Chondrocyte (in vitro differentiated cells): ENCODE measurements at places on chromosomes 16 and 17. TPM values are rescaled to one million over a fixed set of nuclear protein-coding genes. Genes with fewer than 3 reads are reported as not detected.

Gene RPL38
- total RNA-seq: 539 to 625 TPM (median 549 TPM) in 3 replicates

Gene EME1
- 1.9 to 6.8 TPM (median 2.5 TPM) in 3 replicates for total RNA-seq

Gene MFAP4
- 307 to 312 TPM (median 310 TPM) in 3 replicates for total RNA-seq

DNA sequence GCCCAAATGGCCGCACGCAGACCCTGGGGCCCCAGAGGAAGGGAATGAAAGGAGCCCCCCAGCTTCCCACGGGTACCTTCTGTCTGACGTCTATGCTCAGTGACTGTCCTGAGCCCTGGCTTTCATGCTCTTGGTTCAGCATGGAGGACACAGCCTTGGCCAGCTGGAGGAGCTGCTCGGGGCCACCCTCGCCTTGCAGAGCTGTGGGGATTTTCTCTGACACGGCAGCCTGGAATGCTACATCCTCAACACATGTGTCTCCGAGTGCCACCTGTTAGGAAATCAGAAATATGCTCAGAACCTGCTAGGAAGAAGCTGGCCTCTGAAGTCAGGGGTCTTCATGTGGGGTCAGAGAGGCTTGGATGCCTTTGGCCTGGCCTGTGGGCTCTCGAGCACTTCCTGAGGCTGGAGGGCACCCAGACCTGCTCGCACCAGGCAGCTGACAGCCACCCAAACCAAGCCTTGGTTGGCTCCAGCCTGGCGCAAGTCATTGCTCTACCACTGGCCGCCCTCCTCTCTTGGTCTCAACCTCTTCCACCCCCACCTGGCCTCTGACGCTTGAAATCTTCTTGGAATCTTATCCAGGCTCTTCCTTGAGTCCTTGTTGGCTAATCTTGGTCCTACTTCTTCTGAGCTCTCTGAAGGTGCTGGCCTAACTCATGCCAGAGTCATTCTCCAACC is 63.7 kb upstream of the BCO1 start:
- no peak for DNase-seq

- DNase-seq: no peak
Observed at GRCh38 chr17:75032720-75033280, 14.0 kb downstream of the ATP5PD start.

- DNase-seq: no peak
Observed at GRCh38 chr17:17035920-17036523, 6.2 kb upstream of the MPRIP start.

GRCh38 chr16:84137769-84138357 is 7.1 kb downstream of the HSDL1 start:
- DNase-seq: no peak

DNA sequence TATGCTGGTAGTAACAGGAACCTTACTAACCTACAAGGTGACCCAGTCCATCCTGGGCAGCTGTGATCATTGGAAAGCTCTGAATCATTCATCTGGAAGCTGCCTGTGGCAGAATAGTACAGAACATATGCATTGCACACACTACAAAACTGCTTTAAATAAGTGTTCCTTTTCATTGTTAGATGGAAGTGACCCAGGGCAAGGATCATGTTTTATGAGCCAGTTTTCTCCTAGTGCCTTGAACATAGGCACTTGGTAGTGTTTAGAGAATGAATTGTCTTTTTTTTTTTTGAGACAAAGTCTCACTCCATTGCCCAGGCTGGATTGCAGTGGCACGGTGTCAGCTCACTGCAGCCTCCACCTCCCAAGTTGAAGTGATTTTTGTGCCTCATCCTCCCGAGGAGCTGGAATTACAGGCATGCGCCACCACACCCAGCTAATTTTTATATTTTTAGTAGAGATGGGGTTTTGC is 55.4 kb downstream of the TENT4B start:
- DNase-seq: no peak

DNA sequence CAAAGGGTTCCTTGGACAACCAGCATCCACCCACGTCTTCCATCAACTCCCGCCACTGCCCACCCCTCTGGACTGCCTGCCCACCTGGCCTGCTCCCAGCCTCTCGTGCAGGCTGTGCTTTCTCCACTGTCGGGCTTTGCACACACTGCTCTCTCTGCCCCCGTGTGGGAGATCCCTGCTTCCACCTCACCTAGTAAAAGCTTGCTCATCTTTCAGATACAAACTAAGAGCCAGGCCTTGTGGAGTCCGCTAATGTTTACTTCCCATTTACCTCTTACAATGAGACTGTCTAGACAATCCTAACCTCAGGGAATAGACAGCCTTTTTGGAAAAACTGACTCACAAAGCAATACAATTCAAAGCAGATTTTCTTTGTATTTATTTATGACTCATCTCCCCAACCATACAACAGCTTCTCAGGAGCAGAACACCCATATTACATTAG is 67.6 kb downstream of the USP31 start:
- DNase-seq: no peak

GRCh38 chr16:76900285-76901263 is 290.4 kb upstream of the MON1B start:
- DNase-seq: no peak

DNA sequence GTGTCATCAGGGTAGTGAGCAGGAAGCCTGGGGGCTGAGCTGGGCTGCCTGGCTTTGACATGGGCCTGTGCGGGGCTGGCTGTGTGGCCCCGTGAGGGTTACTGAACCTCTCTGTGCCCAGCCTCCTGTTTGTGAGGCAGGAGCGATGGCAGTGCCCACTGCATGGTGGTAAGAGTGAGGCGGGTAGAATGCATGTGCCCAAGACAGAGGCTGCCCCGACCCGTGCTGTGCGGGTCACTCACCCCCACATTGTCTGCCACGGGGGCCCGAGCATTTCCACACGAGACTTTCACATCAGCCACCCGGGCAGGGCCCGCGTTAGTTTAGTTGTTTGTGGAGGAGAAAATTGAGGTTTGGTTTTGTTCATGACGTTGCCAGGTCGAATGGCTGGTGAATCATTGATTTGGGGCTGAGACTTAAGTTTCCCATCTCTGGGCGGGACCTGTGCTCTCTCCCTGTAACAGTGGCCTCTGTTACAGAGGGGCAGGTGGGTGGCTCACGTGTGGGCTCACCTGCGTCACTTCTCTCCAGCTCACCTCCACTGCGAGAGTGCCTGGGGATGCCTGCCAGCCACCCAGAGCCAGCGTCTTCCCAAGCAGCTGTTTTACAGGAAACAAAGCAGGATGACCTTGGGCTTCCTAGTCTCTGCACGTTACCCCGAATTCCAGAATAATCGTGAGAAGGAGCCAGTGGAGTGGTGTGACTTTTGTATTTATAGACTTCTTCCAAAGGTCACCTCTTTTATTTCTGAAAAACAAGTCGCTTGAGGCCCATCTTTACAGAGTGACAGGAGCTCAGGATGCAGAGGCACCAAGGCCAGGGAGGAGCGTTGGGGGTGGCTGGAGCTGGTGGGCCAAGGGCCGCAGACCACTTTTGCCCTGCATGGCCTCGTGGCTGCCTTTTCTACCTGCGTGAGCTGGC is 150.6 kb downstream of the RPTOR start:
- no peak for DNase-seq

GRCh38 chr17:52157603-52158449 is 688 bp downstream of the CA10 start:
- peak; percentile 81 for DNase-seq

- DNase-seq: no peak
Observed at GRCh38 chr16:70737377-70738082, 51.7 kb upstream of the MTSS2 start.

DNA sequence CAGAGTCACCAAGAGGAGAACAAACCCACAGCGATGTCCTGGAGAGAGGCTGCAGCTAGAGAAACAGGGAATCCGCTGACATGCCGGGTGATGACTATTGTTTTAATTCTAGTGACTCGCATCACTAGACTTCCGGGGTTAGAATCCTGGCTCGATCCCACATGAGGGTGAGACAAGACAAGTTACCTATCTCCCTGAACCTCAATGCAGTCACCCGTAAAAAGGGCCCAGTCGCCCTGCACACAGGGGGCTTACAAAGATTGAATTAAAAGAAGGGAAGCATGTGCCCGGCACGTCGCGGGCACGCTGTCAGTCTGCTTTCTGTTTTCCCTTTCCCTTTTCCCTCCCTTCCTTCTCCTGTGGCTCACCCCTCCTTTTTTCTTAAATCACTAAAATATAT is 212.9 kb upstream of the FOXF1 start:
- no peak for DNase-seq

- DNase-seq: no peak
Observed at GRCh38 chr17:17944743-17945142, 27.5 kb downstream of the TOM1L2 start.

DNA sequence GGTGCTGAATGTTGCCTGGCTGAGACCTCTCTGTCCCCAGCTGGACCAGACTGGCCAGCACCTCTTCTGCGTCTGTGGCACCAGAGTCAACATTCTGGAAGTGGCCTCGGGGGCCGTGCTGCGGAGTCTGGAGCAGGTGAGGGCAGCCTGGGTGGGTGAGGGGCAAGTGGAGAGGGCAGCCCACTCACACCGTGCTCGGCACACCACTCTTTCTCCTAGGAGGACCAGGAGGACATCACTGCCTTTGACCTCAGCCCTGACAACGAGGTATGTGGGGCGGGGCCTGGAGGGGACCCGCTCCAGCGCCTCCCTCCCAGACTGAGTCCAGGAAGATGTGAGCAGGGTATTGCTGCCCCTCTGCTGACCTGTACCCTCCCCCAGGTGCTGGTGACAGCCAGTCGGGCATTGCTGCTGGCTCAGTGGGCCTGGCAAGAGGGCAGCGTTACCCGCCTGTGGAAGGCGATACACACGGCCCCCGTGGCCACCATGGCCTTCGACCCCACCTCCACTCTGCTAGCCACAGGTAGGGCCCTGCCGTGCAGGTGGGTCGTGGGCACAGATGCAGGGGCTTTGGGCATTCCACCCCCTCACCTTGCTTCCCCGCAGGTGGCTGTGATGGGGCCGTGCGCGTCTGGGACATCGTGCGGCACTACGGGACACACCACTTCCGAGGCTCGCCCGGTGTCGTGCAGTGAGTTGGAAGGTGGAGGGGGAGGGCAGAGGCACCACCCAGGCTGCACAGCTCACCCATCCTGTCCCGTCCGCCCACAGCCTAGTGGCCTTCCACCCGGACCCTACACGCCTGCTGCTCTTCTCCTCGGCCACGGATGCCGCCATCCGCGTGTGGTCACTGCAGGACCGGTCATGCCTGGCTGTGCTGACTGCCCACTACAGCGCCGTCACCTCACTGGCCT is 2.6 kb downstream of the TBL3 start:
- peak; percentile 86 for DNase-seq
